ENCODE measurements at places on chromosomes 3 and 15.

GRCh38 chr3:193016437-193016901, 98.8 kb upstream of the MB21D2 start:
- DNase-seq: no peak

GRCh38 chr15:88106074-88106473, 150.5 kb downstream of the NTRK3 start:
- no peak for DNase-seq

GRCh38 chr3:186025161-186025560, 83.7 kb downstream of the ETV5 start:
- peak; percentile 76 for DNase-seq

- DNase-seq: no peak
Measured at GRCh38 chr3:37934631-37935289, 55.8 kb upstream of the VILL start.

DNA sequence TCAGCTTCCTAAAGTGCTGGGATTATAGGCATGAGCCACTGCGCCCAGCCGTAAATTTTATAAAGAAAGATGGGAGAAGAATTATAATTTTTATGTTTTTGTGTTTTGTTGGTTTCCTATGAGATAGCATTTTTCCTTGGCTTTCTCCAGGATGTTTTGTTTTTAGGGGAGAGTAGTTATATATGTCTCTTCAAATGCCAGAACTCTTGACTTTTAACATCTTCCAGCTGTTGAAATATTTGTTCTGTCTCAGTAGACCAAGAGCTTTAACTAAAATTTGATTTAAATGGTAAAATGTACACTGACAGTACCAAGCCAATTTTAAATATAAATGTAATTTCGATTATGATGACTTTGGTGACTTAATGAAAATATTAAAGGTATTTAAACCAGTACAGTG, 96.8 kb downstream of the DHX36 start:
- no peak for DNase-seq

DNA sequence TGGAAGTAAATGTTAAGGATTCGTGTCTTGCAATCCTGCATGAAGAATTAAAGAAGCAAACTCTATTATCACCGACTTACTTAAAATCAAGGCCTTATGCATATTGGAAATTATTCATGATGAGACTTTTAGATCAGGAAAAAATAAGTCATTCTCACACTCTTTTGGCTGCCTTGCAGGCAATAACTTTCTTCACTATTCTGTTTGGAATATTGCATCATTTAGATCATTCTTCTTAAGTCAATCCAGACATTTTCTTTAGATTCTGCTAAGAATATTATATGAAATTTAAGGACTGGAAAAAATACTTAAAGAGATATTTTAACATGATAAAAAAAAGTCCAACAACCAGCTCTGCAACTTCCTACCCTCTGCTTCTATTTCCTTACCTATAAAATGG, 245.4 kb downstream of the LRRN1 start:
- no peak for DNase-seq

DNA sequence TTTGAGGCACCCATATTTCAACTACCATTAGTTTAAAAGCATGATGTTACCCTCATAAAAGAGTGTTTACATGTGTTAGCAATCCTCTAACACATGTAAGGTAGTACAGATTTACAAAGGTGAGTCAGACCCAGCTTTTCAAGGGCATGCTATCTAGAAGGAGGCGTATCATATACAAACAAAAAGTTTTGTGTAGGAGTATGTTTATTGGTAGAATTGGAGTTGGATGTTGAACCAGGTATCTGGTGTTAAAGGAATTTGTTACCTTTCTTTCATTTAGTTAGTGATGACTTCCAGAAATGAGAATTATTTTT, 2.4 kb downstream of the HACD3 start:
- DNase-seq: no peak

DNA sequence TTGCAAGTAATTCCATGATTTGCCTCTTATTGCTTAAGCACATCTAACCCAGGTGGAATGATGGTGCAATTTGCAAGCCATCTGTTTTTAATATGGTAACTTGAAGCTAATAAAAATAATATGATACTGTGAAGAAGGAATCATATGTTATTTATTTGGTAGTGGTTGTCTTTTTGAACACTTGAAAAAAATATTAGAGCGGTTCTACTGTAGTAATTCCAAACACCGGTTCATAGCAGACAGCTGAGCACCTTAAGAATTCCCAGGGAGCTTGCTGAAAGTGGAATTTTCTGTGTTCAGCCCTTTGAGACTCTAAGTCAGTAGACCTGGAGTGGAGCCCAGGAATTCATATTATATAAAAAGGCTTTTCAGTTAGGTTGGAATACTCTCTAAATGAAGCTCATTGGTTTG, 687.4 kb downstream of the EDEM1 start:
- DNase-seq: no peak

DNA sequence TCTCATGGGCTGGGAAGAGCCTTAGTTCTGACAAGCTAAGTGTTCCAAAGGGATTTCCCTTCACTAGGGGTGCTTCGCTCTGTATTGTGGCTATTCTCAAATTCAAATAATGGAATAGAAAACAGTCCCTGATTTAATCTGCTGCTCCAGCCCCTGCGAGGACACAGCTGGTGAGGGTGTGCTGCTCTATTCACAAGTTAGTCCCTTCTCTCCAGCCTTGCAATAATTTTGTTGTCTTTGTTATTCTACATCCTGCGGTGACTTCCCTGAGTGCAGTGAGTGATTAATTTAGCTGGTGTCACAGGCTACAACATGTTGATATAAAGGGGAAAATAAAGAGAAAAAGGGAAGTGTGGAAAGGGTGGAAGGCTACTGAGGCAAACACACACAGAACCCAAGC, 180.5 kb upstream of the VEPH1 start:
- DNase-seq: no peak

DNA sequence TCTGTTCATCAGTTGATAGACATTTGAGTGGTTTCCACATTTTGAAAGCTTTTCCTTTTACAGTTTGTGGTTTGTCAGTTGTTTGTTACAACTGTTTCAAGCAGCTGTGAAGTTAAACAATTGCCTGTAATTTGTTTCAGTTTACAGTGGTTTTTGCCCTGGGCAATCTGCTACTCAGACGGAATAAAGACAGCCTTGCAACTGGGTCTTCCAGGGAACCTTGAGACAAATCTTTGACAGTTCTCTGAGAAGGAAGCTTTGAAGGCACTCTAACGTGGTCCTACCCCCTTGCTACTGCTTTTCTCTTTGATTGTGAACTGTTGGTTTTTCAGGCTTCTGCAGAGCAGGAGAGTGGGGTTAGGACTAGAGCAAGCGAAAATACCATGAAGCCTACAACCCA, 28.0 kb downstream of the LRRC28 start:
- DNase-seq: no peak

- DNase-seq: no peak
Measured at GRCh38 chr15:41981371-41982132, 9.2 kb upstream of the EHD4 start.

DNA sequence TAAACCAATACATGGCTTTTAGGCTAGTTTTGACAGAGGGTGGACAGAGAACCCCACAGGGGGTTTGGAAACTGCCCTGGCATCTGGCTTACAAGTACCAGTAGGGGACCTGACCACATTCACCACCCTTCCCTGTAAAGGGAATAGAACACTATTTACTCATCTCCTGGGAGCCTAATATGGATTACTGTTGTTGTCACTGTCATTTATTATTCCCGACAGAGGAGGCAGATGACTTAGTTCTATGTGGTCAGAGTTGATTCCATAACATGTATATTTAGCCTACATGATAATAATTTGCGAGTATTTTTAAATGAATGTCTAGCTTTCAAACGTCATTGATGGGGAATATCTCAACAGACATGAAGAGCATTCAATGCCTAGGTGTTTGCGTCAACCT, 15.9 kb downstream of the ZBTB38 start:
- no peak for DNase-seq

GRCh38 chr3:27805282-27805681, 83.2 kb upstream of the EOMES start:
- DNase-seq: no peak

- no peak for DNase-seq
Measured at GRCh38 chr15:62579842-62580241, 414.8 kb upstream of the C2CD4B start.

DNA sequence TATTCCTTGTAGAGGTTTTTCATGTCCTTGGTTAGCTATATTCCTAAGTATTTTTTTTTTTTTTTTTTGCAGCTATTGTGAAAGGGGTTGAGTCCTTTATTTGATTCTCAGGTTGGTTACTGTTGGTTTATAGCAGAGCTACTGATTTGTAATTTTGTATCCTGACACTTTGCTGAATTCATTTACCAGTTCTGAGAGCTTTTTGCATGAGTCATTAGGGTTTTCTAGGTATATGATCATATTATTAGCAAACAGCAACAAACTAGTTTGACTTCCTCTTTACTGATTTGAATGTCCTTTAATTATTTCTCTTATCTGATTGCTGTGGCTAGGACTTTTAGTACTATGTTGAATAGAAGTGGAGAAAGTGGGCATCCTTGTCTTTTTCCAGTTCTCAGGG, 737.4 kb downstream of the ZNF385D start:
- DNase-seq: no peak

DNA sequence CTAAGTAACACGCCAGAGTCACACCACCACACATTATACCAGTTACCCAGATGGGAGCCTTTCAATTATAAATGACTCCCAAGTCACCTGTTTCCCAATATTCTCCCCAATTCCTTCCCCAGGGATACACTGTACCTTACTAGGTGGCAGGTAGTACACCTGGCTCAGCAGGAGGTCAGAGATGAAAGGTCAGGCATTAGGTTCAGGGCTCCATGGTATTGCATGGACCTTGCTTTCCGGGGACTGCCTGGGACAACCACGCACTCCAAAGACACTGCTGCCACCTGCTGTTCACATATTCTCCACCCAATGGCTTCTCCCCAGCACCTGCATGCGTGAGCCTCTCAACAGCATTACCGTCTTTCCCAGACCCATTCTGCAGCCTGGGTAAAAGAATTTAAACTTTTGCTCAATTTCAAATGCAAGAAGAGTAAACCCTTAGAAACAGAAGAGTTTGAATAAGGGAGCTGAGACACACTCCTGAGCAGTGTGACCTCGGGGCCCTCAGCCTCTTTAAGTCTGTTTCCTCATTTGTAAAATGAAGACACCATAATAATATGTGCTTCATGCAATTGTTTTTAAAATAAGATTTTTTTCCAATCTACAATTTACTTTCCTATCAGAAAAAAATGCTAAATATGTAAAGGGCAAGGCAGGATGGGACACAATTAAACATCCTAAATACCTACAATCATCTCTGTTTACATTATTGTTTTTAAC, 28.0 kb upstream of the LACTB start:
- peak; percentile 82 for DNase-seq

DNA sequence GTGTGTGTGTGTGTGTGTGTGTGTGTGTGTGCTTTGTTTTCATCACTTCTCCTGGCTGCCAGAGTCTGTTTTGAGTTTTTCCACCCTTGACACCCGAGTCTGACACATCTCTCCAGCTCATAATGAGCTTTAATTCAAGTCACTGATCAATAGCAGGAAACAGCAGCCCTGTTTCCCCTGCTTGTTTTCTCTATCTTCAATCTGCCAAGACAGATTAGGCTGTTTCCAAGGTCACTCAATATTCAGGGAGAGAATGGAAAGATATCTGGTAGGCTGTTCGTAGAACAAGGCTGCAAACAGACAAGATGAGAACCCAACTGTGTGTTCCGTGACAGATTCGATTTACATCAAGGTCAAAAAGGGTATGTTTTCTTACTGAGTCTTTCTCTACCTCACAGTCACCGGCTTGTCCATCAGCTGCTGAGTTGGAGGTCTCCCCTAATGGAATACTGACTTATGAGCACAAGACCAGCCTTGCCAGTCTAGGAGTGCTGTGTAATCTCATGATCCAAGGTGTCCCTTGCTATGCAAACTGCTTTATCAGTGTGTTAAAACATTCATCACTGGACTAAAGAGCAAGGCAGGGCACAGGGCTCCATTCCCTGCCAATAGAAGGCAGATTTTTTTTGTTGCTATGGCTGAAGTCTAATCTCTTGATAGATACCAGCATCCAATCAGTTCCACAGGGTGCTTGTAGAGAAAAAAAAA, 187.9 kb upstream of the LMCD1 start:
- DNase-seq: no peak

GRCh38 chr3:1055870-1056269, 37.0 kb upstream of the CNTN6 start:
- DNase-seq: no peak

DNA sequence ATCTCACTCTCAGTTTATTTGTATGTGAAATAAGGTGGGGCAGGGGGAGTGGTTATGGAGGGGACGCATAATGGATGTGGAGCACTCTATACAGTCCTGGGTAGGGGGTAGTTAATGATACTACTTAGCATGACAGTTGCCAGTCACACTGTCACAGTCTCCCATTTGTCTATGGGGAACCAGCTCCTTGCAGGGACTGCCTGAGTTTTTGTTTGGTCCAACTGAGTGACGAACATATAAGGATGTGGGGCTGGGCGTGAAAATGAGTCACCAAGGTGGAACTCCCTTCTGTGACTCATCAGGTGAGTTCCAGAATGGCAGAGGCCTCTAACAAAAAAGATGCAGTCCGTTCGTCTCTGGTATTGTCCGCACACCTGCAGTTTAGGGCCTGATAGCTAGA, 235.3 kb upstream of the ST8SIA2 start:
- DNase-seq: peak; percentile 63

DNA sequence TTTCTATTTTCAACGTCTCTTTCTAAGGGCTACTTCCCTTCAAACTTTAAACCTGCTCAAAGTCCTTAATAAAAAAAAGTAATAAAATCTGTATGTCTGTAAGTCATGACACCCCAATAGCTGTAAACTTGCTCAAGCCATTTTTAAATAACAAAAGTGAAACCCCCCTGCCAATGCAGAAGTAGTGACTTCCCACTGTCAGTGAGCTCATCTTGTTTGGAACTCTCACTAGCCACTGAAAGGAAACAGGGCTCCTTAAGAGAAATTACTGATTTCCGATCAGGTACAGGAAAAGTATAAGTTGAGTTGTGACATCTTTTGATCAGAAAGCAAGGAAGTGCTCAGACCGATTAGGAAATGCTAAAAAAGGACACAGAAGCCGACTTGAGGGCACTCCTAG, 27.6 kb upstream of the GPR171 start:
- no peak for DNase-seq

DNA sequence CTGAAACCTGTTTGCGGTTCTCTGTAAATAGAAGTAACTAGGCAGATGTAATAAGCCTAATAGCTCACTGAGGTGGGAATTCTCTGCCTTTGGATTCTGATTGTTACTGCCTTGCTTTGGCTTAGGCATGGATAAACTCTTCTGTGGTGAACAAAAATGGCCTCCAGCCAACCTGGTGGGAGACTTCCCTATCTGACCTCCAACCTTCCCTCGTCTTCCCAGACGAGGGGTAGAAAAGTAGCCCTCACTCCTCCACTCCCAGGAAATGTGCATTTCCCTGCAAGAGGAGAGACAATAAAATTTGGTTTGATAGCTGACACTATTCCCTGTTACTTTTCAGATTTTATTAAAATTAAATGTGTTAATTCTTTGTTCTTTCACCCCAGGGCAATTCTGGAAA, 606 bp upstream of the CD96 start:
- DNase-seq: no peak
